ENCODE measurements at places on chromosomes 12 and 14. TPM values are rescaled to one million over a fixed set of nuclear protein-coding genes. Genes with fewer than 3 reads are reported as not detected.

Gene ACRBP
- total RNA-seq, result 0.51 TPM

Gene TMEM260
- 5.0 TPM for total RNA-seq

Gene RNASE3
- total RNA-seq, result not detected

Gene C12orf60
- total RNA-seq, result 1.6 TPM

Gene ETNK1
- total RNA-seq, result 14.4 TPM

Gene FLRT2
- total RNA-seq, result 3.0 TPM

Gene SIX6
- total RNA-seq, result not detected

Gene SLC5A8
- total RNA-seq, result not detected

Gene CLEC4C
- not detected for total RNA-seq

- DNase-seq, result no peak
These were observed 40.9 kb downstream of the FGD4 start for GRCh38 chr12:32440120-32440865.

- DNase-seq, result no peak
These were observed 111.0 kb upstream of the LHX5 start for GRCh38 chr12:113582521-113583218.

- no peak for DNase-seq
These were observed 61.4 kb downstream of the RASSF3 start for GRCh38 chr12:64671681-64672080.

DNA sequence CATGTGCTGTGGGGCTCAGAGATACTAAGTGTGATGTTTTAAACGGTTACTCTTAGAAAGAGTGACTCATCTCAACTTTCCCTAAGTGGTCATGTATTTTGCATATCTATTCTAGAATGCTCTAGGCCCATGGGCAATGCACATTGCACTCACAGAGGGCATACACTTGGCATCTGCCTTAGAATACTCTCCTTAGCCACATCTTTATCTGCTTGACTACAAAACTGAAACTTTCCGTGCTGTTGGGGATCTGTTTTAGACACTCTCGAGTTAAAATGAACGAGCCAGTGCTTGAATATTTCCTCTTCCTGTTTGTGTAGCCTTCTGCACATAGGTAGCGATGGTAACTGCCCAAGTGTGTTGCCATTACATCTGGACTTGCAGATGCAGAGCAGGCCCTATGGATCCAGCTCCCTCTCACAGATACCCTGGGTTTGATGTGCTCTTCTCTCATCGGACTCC is 180.5 kb downstream of the CAND1 start:
- no peak for DNase-seq

GRCh38 chr14:29232153-29232552 is 465.6 kb downstream of the FOXG1 start:
- no peak for DNase-seq

GRCh38 chr12:98869886-98870503 is 224.9 kb downstream of the APAF1 start:
- DNase-seq, result no peak

GRCh38 chr12:131597333-131597732 is 113.6 kb upstream of the SFSWAP start:
- DNase-seq, result no peak

- DNase-seq, result no peak
These were observed 139.1 kb downstream of the MED13L start for GRCh38 chr12:116138364-116138763.

DNA sequence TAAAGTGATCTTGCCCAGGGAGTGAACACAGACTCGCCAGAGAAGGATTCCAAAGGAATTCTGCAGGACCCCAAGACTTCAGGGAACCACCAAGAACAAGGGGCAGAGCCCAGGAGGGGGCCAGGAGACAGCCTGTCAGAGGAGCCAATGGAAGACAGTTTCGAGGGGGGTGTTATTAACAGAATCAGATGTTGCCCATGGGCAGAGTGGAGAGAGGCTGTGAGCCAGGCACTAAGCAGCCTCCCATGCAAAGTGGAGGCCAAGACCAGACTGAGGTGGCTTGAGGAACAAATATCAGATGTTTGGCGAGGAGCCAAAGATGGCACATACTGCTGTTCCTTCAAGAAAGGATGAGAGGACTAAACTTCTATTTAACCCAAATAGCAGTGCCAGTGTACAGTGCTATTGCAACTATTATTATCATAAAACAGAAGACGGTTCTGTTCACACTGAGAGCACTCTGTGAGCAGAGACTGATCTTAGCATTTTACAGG is 12.6 kb downstream of the APPL2 start:
- DNase-seq, result no peak

DNA sequence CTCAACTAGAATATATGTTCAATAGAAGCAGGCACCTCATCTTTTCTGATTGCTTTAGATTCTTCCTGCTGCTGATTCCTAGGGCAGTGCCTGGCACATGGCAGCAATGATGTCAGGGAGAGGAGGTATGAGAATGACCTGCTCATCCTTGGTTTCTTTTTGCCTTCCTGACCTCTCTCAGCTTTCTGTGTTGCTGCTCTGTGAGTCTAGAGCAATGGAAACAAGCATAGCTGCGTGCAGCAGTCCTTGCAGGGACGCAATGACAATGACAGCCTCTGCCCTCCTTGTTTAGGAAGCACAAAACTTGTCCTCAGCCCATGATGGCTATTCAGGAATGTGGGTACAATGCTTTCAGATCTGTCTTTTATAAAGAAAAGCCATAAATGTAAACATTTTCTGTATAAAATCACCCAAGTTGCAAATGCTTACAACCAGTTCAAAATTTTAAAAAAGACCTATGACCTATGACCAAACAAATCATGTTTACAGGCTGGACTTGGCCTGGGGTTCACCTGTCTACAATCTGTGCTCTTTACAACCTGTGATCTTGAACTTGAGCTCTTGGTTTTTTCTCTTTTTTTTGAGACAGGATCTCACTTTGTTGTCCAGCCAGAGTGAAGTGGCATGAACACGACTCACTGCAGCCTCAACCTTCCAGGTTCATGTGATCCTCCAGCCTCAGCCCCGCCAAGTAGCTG is 549.4 kb upstream of the ATP2B1 start:
- no peak for DNase-seq

DNA sequence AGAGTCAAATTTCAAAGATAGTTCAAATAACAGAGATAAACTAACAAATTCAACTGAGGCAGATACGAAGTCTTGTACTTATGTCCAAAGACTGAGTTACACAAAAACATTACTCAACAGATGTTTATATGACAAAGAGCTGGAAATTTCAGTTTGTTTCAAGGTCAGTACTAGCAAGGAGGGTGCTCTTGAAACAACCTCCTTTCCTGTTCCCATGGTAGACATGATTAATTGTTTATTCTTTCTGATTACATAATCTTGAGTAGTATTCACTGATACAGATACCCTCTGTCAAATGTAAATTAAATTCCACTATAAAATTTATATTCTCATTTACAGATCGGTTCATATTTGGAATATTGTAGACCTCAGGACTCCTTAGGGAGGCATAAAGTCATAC is 23.4 kb downstream of the TSPAN8 start:
- DNase-seq, result no peak

DNA sequence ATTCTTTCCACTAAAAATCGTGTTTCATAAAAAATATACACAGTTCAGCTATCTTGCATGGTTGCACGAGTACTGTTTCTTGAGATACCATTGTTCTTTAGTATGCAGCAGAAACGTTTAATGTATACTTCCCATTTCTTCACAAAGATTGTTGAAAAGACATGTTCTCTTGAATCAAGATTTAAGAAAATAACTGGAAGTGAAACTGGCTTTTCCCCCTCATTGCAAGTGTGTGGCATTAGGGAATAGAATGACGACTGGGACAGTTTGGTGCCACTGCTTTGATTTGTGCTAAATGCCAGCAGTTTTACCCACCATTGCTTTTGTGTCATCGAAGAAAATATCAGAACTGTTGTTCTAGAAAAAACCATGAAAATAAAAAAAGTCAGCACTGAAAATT is 20.3 kb upstream of the DHRS2 start:
- no peak for DNase-seq

GRCh38 chr12:48998497-48999353 is 450 bp downstream of the DDN start:
- peak; percentile 51 for DNase-seq

DNA sequence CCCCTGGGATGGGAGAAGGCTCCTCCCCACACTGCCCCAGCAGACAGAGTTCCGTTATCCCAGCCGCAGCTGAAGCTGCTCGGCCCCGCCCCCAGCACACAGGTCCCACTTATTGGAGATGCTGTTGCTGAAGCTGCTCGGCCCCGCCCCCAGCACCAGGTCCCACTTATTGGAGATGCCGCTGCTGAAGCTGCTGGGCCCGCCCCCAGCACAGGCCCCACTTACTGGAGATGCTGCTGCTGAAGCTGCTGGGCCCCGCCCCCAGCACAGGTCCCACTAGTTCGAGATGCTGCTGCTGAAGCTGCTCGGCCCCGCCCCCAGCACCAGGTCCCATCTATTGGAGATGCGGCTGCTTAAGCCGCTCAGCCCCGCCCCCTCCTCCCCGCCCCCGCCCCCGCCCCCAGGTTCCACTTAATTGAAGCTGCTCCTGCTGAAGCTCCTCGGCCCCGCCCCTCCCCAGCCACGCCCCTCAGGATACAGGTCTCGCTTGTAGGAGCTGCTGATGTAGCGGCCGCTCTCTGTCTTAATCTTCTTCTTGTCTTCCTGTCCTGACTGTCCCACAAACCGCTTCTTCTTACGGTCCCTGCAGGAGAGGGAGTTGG is 12.0 kb downstream of the CFAP73 start:
- DNase-seq, result no peak

DNA sequence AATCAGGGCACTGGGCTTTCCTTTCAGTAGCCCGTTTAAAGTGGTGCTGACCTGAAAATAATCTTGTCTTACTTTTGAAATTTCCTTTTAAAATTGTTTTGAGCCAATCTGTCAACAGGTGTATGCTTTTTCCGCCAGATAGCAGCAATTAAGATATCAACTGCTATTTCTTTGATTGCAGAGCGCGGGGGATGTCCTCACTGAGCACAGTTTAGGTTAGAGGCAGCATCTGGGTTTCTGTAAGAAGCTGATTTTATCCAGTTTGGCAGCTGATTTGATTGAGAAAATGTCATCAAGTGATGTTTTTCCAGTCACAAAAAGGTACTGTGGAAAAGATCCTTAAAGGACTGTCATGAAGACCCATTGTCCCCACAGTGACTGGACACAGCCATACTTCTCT is 371.8 kb downstream of the ADAMTS20 start:
- no peak for DNase-seq

GRCh38 chr12:78914859-78915331 is 50.3 kb downstream of the SYT1 start:
- no peak for DNase-seq

DNA sequence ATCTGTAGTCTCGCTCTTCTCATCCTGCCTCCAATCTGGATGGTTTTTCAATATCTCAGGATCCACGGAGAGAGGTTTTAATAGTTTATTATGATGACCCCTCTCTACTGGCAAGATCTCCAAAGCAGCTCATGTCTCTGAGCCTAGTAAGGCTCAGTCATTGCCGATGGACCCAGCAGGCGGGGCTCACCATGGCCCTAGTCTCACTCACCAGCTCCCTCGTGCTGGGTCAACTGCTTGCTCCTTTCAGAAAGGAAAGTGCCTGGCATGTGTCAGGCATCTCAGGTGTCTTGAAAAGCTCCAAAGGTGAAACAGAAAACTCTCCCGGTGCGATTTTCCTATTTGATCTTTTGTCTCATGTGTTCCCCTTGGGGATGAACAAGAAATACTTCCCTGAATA is 179.0 kb downstream of the CALM1 start:
- no peak for DNase-seq

- DNase-seq, result no peak
These were observed 2.6 kb downstream of the DTX1 start for GRCh38 chr12:113059071-113059595.

- peak; percentile 25 for DNase-seq
These were observed 273.3 kb downstream of the ALG10 start for GRCh38 chr12:34295366-34296142.

GRCh38 chr14:69683971-69684370 is 72.6 kb downstream of the SUSD6 start:
- DNase-seq, result no peak

GRCh38 chr12:93790472-93791152 is 113.4 kb downstream of the CRADD start:
- DNase-seq, result no peak
